ENCODE measurements at places on chromosomes 11 and 22.

DNA sequence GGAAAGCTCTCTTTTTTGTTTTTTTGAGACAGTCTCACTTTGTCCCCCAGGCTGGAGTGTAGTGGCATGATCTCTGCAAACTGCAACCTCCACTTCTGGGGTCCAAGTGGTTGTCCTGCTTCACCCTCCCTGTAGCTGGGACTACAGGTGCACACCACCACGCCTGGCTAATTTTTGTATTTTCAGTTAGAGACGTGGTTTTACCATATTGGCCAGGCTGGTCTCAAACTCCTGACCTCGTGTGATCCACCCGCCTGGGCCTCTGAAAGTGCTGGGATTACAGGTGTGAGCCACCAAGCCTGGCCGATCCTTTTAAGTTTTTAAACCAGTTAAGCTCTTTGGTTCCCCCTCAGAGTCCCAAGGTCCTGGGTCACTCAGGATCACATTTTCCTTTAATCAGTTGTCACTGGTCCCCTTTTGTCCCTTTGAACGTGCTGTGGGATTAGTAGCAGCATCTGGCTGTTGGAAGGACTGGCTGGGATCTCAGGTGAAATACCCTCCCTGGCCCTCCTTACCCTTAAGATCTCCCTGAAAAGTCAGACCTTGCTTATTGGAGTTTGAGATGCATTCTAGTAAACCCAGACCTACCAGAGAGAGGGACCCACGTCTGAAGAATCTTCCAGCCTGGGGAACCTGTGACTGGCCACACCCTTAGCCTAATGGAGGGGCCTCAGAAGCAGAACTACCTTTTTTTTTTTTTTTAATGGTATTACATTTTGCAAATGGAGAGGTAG, 8.1 kb downstream of the MALAT1 start:
- no peak for DNase-seq

- no peak for DNase-seq
These were observed 2.6 kb downstream of the CHRM1 start for GRCh38 chr11:62918531-62918930.

DNA sequence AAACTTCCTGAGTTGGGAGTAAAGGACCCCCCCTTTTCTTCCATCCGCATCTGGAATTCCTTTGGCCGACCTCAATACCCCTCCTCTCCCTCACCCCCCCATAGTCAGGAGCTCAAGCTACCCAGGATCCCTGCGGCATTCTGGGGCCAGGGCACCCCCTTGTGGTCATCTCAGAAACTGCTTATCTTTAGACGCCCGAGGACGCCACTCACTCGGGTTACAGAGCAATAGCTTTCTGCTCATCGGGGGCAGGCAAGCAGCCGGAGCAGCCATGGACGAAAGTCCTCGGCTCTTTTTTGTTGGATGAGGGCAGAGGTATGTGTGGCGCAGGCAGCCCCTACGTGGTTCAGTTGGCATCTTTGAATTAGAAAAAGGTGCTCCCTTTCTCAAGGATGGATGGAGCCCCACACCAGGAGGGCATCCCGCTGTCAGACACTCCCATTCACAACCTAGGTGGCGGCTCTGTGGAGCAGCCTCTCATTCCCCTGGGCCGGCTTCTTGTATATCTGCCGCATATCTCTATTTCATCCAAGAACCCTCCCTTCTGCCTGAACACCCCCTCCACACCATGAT, 2.3 kb downstream of the C1QTNF5 start:
- peak; percentile 58 for DNase-seq

- DNase-seq, result no peak
These were observed 1946.0 kb upstream of the RAG2 start for GRCh38 chr11:38543986-38544385.

DNA sequence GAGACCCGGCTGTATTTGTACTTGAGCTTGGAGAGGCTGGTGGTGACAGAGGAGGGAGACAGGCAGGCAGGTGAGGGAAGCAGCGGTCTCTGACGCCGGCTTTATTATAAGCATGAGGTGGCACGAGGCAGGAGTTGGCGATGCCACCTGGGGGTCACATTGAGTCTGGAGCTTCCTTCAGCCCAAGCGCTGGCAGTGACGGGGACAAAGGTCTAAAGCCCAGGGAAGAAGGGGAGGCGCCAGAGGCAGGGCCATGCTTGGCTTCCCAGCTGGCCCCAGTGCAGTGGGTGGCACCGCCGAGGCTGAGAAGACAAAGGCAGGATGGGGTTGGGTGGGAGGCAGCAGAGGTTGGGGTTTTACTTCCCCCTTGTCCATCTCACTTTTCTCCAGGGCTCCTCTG, 4.5 kb downstream of the FXYD2 start:
- DNase-seq, result no peak

DNA sequence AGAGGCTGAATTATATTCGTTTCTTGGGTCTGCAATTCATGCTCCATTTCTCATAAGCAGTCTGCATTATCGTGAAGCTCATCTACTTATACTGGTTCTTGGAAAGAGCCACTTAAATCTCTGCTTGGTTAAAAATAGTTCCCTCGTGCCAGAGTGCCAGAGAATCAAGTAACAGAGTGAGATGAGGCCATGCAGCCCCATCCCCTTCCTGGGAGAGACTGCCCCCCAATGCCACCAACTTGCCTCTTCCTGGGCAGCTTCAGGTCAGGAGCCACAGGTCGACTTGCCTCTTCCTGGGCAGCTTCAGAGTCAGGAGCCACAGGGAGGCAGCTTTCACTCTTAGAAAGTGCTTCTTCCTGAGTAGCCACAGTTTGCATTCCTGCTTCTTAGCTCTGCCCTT, 223.9 kb upstream of the ZBED5 start:
- DNase-seq, result no peak

GRCh38 chr22:31826443-31826842, 72.6 kb downstream of the DEPDC5 start:
- no peak for DNase-seq

Data from SHP77 (cell line).